ENCODE measurements at places on chromosomes 12 and 14. TPM values are rescaled to one million over a fixed set of nuclear protein-coding genes. Genes with fewer than 3 reads are reported as not detected.

Gene FOXG1
- total RNA-seq = not detected

DNA sequence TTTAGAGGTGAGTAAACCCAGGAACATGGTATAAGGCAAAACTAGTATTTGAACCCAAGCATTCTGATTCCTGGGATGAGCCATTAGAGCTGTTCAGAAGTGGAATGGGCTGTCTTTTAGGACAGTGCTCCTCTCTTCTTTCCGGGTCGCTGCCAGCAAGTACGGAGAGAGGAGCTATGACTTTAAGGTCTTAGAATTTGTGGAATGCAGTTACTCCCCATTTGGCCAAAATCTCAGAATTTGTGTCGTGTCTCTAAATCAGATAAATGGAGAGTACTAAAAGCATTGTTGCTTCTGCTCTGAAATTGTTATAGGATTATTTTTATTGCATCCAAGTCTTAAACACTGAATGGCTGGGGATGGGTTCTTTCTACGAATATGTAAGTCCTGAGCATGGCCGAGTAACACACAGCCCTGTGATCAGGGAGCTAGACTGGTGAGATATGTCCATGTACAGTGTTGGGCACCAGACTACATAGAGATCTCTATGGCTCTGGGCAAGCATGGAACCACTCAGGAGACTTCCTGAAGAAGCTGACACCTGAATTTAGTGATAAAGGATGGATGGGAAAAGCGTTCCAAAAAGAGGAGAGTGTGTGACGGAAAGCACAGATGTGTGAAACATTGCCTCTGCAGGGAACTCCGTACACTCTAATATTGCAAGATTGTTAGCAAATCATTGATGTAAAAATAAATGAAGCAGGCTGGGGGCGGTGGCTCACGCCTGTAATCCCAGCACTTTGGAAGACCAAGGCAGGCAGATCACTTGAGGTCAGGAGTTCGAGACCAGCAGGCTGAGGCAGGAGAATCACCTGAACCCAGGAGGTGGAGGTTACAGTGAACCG is 184.7 kb downstream of the SRGAP1 start:
- no peaks in the 10 kb centered on the region for H3K4me1 ChIP-seq
- no peaks in the 10 kb centered on the region for H3K36me3 ChIP-seq
- H3K27me3 ChIP-seq = peaks cover 5% of the 10 kb centered on the region
- no peak overlapping the region for H3K4me3 ChIP-seq

DNA sequence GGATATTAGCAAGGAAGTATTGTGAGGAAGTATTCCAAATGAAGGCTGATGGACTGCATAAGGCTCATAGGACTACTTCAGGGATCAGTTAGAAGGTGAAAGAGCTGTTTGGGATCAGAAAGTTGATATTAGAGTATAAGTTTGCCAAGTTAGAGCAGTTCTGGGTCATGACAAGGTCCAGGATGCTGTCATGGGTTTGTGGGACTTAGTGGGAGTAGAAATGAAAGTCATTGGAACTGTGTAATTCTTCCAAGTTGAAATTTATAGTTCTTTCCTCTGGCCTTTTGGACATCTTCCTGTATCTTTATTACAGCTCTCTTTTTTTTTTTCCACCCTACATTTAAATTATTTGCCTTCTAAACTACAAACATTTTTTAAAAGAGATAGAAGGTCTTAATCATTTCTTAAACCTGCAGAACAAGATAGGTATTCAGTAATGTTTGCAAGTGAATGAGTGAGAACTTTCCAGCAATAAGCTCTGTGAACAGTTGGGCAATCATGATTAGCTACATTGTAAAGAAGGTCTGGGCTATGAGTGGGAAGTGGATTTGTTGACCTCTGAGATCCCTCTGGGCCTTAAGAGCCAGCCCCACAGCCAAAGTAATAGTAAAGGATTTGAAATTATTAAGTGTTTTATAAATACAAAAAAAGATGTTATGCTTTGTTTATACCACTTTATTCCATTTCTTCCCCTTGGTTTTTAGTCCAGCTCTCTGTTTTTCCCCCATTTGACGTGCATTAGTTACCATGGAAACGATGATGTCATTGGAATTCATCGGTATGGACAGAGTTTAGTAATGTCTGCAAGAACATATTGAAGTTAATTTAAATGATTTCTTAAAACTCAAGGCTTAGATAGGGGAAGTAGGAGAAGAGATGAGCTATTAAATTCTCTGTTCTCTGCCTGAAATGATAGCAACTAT is 247.9 kb upstream of the ARHGAP5 start:
- no peak for DNase-seq
- no peaks in the 10 kb centered on the region for H3K27me3 ChIP-seq
- no peak overlapping the region for H3K4me3 ChIP-seq

- H3K4me3 ChIP-seq = no peak overlapping the region
- peaks cover 6% of the 10 kb centered on the region for H3K4me1 ChIP-seq
- H3K27me3 ChIP-seq = peaks cover 34% of the 10 kb centered on the region
- H3K27ac ChIP-seq = no peak overlapping the region
- H3K36me3 ChIP-seq = no peaks in the 10 kb centered on the region
Measured at GRCh38 chr14:72924337-72924736, 1.9 kb upstream of the DCAF4 start.

DNA sequence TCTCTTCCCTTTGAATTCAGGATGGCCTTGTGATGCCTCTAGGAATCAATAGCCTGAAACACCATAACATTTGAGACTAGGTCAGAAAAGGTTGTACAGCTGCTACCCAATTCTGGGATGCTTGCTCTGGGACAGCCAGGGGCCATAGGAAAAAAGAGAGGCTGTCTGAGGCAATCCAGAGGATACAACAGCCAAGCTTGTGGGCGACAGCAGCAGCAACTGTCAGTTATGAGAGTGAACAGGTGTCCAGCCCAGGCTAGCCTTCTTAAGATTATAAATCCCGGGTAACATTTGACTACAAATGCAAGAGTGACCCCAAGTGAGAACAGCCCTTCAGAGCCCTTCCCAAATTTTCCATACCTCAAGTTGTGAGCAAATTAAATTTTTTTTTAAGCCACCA is 11.1 kb downstream of the DCN start:
- no peaks in the 10 kb centered on the region for H3K36me3 ChIP-seq
- H3K4me1 ChIP-seq = no peaks in the 10 kb centered on the region
- DNase-seq = no peak
- no peaks in the 10 kb centered on the region for H3K27me3 ChIP-seq
- no peak overlapping the region for H3K4me3 ChIP-seq
- no peak overlapping the region for H3K27ac ChIP-seq

DNA sequence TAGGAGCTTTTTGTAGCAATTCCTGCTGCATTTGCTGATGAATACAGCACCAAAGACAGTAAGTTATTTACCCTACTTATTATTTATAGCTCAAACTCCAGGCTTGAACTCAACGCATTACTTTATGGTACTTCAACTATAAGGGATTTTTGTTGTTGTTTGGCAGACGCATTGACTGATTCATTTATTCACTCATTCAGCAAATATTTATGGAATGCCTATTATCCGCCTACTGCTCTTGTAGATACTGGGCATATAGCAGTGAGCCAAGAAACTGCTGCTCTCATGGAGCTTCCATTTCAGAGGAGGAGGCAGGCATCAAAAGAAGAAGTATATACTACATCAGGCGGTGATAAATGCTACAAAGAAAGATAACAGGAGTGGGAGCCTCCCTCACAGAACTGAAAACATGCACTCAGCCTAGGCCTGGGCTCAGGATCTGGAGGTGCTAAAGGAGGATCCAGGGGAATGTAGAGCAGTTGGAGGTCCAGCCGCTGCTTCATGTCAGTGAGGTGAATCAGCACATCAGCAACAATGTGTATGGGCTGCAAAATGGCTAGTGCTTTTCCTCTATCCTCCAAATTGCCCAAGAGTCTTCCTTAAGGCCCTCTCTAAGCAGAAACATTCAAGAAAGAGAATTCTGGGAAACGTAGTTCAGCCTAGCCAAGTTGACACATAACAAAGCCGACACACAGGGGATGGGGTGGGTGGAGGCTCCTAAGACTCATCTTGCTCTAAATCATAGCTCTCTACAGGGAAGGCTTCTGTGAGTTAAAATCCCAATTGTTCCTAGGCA is 157.5 kb downstream of the NRXN3 start:
- H3K4me3 ChIP-seq = no peak overlapping the region
- no peaks in the 10 kb centered on the region for H3K27me3 ChIP-seq
- no peak overlapping the region for H3K27ac ChIP-seq
- H3K36me3 ChIP-seq = no peaks in the 10 kb centered on the region

DNA sequence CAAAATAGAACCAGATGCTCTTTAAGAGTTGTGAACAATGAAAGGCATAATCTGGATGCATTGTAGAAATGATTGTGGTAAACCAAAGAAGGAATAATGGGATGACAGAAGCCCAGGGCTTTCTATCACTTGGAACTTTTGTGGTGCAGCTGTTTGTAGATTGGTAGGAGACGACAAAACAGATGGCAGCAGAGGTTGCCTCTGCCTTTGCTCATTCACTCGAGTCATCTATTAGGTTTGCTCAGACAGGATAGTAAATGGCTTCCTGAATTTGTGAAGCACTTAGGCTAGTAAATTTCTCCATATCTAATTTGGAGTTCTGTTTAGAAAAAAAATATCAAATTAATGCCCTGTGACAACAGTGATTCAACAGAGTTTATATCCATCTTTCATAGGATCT is 78.4 kb downstream of the FGD4 start:
- DNase-seq = no peak
- no peaks in the 10 kb centered on the region for H3K36me3 ChIP-seq
- no peak overlapping the region for H3K4me3 ChIP-seq
- peaks cover 6% of the 10 kb centered on the region for H3K27me3 ChIP-seq
- H3K4me1 ChIP-seq = peaks cover 3% of the 10 kb centered on the region

DNA sequence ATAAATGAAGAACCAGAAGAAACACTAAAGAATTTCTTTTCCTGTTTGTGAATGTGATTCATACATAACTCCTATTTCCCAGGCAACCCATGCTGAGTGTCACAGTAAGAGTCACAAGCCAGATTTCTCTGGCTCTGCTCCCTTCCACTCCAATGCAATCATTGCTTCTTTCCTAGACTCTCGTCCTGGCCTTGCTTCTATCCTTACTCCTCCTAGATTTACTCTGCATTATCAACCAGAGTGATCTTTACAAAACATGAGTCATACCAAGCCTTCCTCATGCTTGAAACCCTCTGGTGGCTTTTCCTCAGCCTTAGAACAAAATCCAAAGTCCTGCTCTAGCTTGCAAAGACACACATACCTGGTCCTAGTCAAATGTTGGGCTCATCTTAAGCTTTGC is 13.3 kb downstream of the IL22 start:
- H3K4me1 ChIP-seq = peaks cover 60% of the 10 kb centered on the region
- no peak overlapping the region for H3K4me3 ChIP-seq
- peaks cover 9% of the 10 kb centered on the region for H3K36me3 ChIP-seq
- no peak for DNase-seq
- peaks cover 1% of the 10 kb centered on the region for H3K27me3 ChIP-seq
- peak overlapping the region; percentile 94 for H3K27ac ChIP-seq

DNA sequence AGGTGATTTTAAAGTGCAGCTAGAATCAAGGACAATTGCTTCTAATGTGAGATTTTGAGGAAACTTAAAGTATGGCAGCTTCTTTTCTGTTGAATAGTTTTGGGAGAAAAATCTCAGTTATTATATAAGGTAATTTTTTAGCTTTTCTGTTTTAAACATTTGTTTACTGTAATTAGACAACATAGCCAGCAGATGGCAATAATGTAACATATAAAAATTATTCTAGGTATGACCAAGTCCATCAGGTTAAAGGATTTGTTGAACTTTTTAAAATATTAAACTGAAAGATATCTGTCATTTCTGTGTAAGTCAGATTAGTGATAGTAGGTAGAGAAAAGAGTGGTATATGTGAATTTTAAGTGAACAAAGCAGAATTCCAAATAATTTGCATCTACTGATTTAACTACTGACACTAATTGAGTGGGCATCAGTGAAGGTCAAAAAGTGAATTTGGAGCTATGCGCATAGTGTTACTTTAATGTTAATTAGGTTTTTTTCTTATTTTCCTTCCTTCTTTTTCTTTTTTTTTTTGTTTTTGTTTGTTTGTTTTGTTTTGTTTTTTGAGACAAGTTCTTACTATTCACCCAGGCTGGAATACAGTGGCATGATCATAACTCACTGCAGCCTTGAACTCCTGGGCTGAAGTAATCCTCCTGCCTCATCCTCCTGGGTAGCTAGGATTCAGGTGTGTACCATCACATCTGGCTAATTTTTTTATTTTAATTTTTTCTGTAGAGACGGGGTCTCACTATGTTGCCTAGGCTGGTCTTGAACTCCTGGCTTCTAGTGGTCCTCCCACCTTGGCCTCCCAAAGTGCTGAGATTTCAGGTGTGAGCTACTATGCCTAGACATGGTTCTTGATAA is 18.6 kb downstream of the PRORP start:
- peaks cover 8% of the 10 kb centered on the region for H3K4me1 ChIP-seq
- no peak overlapping the region for H3K27ac ChIP-seq
- DNase-seq = no peak
- H3K4me3 ChIP-seq = no peak overlapping the region
- peaks cover 9% of the 10 kb centered on the region for H3K36me3 ChIP-seq
- H3K27me3 ChIP-seq = no peaks in the 10 kb centered on the region

DNA sequence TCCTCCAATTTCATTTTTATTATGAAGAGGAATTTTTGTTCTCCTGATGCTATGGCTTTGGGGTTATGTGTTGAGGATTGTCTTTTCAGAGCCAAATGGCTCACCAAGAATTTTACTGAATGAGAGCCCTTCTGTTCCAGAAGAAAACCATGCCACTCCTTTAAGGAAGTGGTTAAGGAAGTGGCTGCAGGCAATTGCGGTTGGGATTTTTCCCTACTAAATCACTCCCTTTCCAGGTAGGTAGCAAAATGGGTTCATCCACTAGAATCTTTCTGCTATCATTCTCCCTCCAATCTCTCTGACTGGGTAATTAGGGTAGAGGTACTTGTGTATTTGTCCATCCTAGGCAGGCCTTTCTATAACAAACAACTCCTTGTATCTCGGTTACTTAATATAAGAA is 163.1 kb downstream of the TTC8 start:
- DNase-seq = no peak
- H3K27ac ChIP-seq = no peak overlapping the region

GRCh38 chr12:52032446-52032803 is 18.8 kb upstream of the NR4A1 start:
- DNase-seq = no peak
- H3K4me1 ChIP-seq = peaks cover 24% of the 10 kb centered on the region
- no peaks in the 10 kb centered on the region for H3K36me3 ChIP-seq
- H3K27me3 ChIP-seq = peaks cover 18% of the 10 kb centered on the region
- H3K27ac ChIP-seq = peak overlapping the region; percentile 64
- H3K4me3 ChIP-seq = peak overlapping the region; percentile 61

Gene GLI1
- 0.53 TPM for total RNA-seq

GRCh38 chr12:127562816-127563215 is 704.2 kb upstream of the TMEM132C start:
- H3K36me3 ChIP-seq = peaks cover 4% of the 10 kb centered on the region
- no peak for DNase-seq
- no peak overlapping the region for H3K4me3 ChIP-seq

Gene DNAI7
- total RNA-seq = not detected

DNA sequence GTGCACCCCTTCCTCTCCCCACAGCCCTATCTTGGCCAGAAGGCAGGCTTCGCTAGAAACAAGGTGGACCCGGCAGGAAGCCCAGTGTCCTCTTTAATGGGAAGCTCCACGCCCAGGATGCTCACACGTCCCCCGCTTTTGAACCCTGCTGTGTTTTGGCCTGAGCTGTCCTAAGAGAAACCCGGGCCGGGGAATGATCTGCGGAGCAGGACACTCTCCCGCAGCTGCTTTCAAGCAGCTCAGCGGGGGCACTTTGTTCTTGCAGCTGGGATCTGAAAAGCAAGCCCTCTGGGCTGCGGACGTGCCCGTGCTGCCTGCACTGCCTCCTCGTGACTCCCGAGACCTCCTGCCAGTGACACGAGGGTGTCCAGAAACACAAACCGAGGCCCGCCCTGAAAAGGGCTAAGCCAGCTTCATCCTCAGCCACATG is 30.0 kb downstream of the SCARB1 start:
- no peaks in the 10 kb centered on the region for H3K27me3 ChIP-seq
- no peak overlapping the region for H3K27ac ChIP-seq
- no peak overlapping the region for H3K4me3 ChIP-seq

Gene CABP1
- total RNA-seq = not detected
